ENCODE measurements at places on chromosomes 5 and 9.

DNA sequence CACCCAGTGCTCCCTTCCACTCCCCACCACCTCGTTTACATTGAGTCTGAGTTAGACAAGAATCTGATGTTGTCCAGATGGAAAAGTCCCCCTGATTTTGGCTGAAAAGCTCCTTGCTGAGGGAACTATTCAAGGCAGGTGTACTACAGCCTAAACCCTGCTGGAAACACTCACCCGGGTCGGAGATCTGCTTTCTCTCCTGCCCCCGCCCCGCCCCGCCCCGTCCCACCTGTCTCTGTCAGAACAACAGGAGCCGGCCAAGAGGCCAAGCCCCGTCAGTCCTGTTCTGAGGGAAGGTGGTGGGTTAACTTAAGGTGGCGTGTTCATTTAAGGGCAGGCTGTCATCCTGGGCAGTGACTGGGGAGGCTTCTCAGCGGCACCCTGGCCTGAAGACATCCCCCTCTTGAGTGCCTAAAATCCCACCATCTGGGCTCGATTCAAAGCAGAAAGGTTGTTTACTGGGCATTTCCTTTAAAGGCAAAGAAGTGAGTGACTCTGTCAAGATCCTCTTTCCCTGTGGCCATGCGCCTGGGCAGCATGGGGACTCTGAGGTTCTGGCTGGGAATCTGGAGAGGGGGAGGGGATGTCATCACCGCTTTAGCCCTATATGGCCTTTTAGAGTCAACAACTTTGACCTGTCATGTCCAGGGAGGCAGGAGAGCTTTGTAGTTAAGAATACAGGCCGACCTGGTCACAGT is 71.1 kb upstream of the NEURL1B start:
- DNase-seq = no peak

DNA sequence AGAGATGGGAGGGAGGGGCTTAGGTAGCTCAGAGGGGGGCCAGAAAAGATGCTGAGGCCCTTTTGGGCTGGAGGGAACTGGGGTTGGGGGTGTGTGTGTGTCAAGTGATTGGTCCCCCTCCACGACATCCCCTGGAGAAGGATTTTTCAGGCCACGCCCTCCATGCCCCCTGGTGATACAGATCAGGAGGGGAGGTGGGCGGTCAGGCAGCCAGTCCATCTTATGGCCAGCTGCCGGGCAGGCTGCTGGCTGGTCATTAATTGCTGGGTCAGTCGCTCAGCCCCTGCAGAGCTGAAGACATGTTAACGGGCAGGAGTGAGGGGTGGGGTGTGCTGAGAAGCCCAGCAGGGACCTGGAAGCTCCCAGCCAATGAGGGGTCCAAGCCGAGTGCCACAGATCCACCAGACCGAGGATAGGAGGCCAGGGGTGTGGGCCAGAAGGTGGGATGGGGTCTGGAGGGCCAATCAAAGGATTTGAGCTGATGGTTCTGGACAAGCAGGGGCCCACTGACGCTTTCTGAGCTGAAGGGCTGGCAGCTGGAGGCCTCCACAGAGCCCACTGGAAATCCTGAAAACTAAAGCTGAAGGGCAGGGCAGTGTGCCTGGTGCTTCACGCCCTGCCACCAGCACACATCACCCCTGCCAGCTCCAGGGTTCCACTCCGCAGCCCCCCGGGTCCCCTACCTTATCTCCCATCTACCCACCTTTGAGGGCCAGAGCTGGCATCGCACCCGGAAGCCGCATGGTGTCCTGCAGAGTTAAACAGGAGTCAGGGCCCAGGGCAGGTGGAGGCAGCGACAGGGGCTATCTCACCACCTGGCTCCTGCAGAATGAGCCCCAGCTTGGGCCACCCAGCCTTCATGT is 19.1 kb downstream of the PDGFRB start:
- DNase-seq = no peak

DNA sequence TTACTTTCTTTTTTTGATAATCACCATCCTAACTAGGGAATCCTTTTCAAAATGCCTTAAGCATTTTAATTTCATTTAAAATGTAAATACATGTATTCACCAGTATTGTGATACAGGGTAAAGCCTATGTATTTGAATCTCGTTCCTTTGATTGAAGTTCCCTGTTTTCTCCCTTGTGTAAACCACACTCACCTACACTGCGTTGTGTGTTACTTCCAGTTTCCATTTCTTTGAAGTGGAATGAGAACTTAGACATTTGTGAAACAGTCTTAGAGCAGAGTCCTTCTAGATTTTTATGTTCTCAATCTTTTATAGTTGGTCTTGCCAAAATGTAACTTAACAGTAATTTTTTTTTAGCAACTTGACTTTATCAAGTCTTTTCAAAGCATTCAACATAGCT is 101.4 kb downstream of the ZNF462 start:
- no peak for DNase-seq

DNA sequence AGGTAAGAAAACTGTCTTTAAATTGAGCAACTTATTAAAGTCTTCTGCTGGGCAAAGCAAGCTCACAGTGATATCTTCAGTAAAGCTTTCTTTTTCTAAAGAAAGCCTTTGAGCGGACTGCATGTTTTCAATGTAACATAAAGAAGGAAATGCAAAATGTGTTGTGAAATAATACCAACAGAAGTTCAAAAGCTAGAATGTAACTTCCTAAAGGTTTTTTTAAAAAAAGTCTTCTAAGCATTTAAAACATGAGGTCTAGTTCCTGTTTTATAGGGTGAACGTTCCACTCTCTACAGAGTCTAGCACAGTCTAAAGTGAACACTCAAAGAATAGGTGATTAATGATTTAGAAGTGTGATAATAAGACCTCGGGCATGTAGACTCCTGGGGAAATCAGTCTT is 62.9 kb downstream of the DENND1A start:
- DNase-seq = no peak

GRCh38 chr5:153222936-153223335 is 267.5 kb upstream of the GRIA1 start:
- DNase-seq = no peak

GRCh38 chr5:154709368-154710305 is 45.5 kb upstream of the LARP1 start:
- DNase-seq = no peak

GRCh38 chr9:98540476-98540875 is 168.3 kb downstream of the GABBR2 start:
- no peak for DNase-seq

DNA sequence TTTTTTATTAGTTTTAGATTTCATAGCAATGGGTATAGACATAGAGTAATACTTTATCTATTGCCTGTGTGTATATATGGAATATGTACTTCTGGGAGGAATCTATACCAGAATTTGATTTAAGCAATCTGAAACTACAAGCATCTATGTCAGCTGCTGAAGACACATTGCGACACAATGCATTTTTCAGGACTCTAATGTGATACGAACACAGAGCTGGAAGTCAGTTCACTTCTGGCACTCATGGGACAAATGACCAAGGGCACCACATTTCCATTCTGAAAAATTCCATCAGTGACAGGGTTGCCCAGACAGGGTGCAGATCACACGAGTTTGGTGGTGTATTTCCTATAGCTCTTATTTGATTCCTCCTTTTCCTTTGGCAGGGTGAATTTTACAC is 259.5 kb downstream of the NTRK2 start:
- no peak for DNase-seq

GRCh38 chr5:164336276-164336675 is 830.9 kb downstream of the MAT2B start:
- DNase-seq = no peak

DNA sequence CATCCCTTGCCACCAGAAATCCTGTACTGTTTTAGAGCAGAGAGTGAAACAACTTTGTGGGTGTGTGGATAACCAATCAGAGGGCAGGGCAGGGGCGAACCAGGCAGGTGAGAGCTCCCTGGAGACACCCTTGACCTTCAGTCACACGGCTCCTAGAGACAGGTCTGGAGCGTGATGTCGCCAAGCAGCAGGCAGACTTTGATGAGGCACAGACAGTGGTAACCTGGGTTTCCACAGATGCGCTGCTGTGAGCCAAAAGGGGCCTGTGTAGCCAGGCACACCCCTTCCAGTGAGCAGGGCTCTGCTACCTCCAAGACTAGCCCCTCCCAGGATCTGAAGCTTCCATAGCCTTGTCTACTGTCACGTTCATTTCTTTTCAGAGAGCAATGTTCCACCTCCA is 317.8 kb upstream of the ADCY2 start:
- no peak for DNase-seq

- DNase-seq = no peak
Observed at GRCh38 chr5:61806491-61807020, 474.5 kb downstream of the ZSWIM6 start.

All from coronary artery (tissue), 2 donors.